ENCODE measurements at places on chromosomes 2 and 18.

DNA sequence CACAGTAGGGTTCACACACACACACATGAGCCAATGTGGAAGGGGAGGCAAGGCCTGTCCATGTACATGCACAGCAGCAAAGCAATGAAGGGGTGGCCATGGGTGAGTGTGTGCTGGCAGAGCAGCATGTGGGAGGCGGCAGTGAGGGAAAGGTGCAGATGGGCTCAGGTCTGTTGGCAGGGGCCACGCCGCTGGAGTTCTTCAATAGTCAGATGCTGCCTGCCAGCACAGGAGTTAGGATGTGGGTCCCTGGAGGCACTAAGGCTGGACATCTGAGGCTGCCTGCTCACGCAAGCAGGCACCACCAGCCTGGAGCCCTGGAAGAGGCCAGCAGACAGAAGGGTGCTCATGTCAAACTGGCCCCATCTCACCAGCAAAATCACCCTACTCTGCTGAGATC, 1304.9 kb downstream of the DSC3 start:
- no peak for DNase-seq

- no peak for DNase-seq
Observed at GRCh38 chr2:30288561-30288960, 57.2 kb downstream of the LBH start.

DNA sequence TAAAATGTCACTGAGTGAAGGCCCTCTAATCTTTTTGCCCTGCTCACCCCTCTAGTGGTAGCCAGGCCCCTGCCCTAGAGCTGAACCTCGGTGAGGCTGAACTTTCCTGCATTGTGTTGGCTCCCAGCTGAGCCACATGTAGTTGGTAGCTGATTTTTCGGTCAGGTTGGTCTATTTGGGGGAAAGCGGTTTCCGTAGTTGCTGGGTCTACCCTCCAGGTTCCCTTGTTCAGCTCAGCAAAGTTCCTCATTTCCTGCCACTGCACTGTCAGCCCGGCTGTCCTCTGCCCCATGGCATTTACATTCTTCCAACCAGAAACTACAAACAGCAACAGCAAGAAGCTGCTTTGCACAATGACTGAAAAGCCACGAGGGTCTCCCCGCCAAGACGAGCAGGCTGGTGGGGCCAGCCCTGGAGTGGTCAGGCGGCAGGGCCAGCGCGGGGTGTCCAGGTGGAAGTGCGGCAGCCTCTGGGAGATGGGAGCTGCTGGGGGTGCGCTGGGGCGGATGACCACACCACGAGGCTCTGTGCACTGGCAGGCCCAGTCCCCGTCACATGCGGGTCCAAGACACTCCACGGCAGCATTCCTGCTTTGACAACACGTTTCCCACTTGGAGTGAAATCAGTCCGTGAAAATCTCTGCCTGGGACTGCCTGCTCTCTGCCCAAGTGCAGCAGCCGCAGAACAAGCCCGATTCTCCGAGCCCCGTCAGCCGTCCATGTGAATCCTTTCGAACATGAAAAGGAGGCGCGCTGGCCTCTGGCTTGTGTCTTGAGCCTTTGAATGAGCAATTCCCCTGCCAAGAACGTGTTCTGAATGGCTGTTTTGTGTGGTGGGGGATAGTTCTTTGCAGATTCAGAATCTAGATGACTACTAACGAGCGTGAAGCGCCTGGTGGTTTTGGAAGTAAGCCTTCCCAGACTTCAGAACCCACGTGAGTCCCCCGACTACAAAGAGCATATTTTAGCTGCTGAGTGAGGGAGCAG, 159.4 kb downstream of the ASB1 start:
- no peak for DNase-seq

DNA sequence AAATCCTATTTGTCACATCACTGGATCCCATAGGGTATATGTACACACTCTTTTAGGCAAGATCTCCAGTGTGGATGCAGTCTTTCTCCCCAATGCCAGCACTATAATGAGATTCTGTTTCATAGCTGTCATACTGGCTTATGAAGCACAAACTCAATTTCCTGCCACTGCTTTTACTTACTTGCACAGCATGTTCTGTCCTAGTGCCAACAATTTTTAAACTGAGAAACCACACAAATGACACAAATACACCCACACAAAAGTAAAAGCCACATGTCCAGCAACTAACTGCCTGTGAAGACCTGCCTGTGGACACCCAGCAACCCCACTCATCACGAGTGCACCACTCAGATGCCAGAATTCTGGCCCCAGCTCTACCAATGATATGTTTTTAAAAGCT, 29.6 kb upstream of the RNU4ATAC start:
- no peak for DNase-seq

GRCh38 chr2:129334696-129335410, 644.6 kb upstream of the RAB6C start:
- no peak for DNase-seq

GRCh38 chr2:159379181-159379580, 92.7 kb upstream of the WDSUB1 start:
- no peak for DNase-seq

GRCh38 chr2:65566617-65567016, 134.2 kb upstream of the SPRED2 start:
- DNase-seq, result no peak

GRCh38 chr2:234252772-234253171, 202.3 kb downstream of the SPP2 start:
- no peak for DNase-seq

DNA sequence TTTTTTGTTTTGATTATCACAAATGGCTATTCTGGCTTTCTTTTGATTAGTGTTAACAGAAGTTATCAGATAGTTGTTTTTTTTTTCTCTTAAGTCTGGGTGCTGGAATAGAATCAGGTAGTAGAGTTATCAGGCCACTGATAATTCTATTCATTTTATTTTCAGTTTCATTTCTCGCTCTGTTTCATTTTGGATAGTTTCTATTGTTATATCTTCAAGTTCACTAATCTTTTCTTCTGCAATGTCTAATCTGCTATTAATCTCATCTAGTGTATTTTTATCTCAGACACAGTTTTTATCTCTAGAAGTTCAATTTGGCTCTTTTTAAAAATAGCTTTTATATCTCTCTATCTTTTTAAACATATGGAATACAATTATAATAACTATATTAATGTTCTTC, 241.8 kb upstream of the EPC2 start:
- DNase-seq, result no peak

DNA sequence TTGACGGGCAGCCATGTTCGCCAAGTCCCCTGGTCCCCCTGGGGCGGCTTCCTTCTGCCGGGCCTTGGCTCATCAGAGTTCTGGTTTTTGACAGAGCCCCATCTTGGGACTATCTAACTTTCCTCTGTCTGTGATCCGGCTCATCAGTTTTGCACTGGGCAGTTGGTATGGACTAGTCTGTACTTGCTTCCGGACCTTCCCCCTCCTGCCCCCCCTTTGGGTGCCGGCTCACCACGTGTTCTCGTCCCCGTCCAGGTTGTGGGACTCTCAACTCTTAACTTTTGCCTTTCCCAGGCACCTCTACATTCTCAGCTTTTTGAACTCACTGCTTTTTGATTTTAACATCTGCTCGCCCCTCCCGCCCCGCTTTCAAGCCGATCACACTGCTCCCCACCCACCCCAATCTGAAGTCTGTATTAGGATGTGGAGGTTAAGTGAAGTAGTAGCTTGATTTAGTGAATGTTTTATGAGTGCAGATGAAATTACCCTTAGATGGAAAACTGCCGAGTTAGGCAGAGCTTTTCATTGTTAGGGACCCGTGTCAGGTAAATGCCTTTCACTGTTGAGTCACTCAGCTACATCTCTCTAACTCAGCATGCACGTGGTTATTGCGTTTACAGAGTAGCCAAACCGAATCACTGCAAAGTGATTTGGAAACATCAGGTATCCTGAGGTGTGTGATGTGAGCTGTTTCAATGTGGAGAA, 874 bp downstream of the WDR43 start:
- peak; percentile 51 for DNase-seq

DNA sequence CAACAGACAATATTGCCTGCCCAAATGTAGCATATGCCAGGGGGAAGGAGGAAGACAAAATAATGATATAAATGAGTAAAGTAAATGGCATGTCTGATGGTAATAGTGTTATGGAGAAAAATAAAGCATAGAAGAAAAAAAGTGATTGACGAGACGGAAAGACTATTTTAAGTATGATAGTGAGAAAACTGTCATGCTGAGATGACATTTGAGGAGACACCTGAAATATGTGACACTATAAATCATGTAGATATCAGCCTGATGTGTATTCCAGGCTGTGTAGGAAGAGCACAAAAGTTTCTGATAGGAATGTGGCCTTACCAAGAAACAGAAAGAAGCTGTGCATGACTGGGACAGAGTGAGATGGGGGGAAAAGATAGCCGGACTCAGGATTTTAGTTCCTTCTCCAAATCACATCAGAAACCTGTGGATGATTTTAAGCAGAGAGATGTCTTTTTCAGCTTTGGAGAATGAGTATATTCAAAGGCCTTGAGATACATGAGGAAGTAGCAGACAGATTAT, 387.3 kb upstream of the SYT4 start:
- DNase-seq, result no peak

- no peak for DNase-seq
Observed at GRCh38 chr18:3248062-3248657, 559 bp downstream of the MYL12A start.

DNA sequence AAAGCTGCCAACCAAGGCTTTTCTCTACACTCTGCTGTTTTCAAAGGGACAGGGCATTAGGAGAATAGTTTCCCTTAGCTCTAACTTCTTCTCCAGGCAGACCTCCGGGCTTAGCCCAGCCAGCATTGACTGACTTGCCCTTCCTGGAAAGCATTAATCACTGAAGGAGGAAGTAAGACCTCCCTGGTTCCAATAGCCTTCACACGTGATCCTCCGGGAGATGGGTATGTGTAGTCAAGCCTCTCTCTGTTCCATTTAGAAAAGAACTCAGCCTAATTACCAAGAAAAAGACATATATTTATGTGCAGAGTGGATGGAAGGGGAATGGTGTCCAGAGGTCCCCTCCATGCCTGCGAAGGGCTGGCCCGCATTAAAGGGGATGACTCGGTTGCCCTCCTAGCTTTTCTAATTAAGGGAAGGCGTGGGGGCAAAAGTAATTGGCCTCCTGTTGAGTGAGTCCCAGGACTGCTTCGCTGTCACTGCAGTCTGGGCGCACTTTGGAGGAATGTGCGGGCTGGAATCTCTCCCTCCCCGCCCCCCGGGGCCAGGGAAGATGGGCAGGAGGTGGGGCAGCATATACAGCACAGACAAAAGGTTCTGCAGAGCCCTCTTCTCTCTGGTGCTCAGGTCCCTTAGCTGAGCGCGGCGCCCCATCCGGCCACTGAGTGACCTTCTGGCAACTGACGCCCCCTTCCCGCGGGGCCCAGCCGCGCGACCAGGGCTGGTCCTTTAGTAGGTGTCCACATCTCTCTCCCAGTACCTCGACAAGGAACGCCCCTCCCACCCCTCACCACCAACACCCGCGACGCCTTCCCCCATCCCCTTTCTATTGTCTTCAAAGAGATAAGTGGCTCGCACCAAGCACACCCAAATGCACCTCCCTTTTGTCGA, 686.0 kb downstream of the NRXN1 start:
- peak; percentile 16 for DNase-seq

DNA sequence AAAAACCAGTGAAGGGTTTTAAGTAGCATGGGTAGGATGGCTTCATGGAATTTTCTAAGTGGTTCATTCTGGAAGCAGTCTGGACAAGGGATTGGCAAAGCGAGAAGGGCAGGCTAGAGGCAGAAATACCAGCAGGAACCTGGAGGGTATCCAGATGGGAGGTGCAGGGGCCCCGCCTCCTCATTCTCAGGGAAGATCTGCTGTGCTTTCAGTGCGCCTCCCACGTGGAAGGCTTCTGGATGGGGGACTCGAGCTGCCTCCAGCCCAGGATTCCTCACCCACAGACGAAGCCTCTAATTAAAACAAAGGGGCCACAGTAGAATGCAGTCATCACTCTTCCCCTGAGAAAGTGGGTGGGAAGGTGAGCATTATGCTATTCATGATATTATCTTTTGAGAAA, 79.8 kb downstream of the VSNL1 start:
- DNase-seq, result no peak

- no peak for DNase-seq
Observed at GRCh38 chr2:63780518-63781155, 61.1 kb upstream of the UGP2 start.

DNA sequence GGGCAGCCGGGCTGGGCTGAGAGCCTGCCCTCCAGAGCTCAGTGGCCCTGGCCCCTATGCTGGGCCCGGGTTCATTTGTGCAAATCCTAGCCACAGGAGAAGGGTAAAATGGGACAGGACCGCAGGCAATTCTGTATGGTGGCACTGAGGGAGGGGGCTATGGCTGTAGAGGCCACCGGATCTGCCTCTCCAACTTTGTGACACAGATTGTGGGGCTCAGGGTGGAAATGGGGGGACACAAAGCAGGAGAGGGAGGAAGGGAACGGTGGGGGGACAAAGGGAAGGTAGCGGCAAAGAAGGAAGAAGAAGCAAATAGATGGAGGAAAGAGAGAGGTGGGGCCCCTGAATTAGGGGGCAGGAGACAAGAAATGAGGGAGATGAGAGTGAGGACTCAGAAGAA, 201.1 kb downstream of the SMAD2 start:
- DNase-seq, result no peak

DNA sequence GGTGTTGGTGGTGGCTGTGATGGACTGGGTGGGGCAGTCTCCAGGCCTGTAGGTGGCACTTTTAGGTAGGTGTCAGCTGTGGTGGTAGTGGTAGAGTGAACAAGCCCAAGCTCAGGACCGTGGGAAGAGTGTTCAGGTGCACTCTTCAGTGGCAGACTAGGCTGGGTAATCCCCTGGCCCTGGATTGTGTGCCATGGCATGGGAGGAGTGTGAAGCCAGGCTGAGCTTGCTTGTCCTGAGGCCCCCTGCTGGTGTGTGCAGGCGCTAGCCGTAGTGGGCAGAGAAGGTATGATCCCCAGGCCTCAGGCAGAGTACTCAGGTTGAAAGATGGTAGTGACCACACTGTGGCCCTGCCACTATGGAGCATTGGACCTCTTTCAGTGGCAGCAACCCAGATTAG, 850.3 kb downstream of the DSC3 start:
- no peak for DNase-seq

- DNase-seq, result no peak
Observed at GRCh38 chr2:145592361-145592760, 1072.4 kb upstream of the ZEB2 start.

GRCh38 chr2:174337337-174338146, 2.8 kb downstream of the SP9 start:
- DNase-seq, result no peak

DNA sequence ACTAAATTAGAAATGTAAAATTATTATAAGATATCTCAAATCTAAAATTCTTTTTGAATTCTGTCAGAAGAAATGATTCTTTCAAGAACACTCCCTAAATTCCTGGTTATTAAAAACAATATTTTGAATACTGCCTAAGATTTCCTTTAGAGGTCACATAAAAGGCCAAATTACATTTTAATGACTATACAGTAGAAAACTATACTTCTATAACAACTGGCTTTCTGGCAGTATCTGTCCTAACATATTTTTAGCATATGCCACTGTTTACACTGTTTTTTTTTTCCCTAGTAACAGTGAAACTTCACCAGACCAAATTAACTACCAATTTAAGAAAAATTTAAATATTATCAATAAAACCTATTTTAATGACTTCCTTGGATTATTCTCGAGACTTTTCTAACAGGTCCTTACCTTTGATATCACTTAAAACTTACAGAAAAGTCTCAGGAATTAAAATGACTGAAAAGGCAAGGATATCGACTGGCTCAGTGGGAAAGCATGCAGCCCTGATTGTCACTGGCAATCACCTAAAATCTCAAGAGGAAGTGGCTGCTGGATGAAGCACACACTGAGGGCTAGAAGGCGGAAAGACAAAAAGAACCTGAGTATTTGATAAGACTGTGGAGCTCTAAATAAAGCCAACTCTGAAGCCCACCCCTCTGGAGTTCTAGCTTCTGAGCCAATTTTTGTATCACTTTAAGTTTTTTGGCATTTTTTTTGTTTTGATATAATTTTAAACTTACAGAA, 59.6 kb downstream of the SPIRE1 start:
- peak; percentile 32 for DNase-seq

- no peak for DNase-seq
Observed at GRCh38 chr2:225086439-225086838, 44.2 kb upstream of the DOCK10 start.

Data from kidney capillary endothelial cell (primary cell).